ENCODE measurements at places on chromosomes 4 and X.

- peak; percentile 70 for DNase-seq
Measured at GRCh38 chr4:122827258-122827878, 737 bp downstream of the FGF2 start.

GRCh38 chrX:97332963-97333362 lies 449.3 kb downstream of the RPA4 start:
- DNase-seq: no peak

DNA sequence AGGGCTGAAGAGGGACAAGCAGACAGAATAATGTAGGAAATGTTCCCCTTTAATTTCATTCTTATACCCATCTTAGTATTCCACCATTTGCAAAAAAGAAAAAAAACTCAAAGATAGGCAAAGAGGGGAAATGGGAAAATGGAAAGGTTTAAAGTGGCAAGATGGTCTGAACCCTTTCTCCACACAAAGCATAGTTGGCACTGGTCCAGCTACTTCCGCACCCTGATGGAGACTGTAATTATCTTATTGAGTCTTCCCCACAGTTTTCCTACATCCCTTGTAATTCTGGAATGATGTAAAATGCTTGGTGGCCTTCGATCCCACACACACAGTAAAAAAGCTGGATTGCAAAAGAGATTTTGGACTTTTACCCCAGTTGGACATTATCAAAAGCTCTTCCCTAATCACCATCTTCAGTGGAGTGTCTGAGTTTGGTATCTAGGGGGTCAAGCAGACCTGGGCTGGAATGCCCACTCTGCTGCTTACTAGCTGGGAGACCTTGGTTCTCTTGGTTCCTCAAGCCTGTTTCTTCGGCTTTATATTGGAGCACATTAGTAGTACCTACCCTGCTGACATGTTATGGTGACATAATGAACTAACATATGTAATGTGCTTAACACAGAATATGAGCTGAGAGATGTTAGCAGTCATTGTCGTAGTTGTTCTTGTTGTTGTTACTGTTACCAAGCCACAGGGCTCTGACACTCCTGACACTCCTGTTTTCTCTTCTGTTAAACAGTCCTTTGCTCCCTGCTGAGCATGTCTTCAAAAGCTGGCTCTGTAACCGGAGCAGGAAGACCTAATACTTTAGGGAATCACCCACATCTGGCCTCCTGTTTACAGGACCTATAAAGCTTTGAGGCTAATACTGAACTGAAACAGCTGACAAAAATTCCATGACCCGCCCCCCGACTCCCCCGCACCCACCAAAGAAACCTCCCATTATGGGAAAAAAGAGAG lies 4.7 kb downstream of the SRPX2 start:
- DNase-seq: no peak

DNA sequence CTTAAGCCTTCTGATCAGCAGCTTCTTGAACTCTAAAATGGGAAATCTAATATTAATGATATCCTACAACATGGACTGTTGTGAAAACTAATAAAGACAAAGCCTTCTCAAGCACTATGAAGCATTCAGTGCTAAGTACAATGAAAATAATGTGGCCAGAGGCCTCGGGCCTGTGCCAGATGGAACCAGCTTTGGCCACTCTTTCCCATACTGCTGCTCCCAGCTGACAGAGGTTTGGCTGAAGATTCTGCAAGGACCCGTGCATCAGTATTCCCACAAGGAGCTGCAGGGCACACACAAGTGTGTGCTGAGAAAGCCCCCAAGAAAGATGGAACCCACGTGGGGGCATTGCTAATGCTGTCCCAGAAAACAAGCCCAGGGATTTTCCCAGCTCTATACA lies 60.5 kb upstream of the RPL34 start:
- DNase-seq: no peak

DNA sequence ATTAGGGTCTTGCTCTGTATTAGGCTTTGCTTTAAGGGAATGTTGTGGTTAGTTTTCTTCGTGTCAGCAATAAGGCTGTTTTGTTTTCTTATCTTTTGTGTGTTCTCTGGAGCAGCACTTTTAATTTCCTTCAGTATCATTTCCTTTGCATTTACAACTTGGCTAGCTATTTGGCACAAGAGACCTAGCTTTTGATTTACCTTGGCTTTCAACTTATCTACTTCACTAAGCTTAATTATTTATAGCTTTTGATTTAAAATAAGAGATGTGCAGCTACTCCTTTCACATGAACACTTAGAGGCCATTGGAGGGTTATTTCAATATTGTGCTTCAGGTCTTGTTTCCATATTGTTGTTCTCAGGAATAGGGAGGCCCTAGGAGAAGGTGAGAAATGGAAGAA lies 68.2 kb downstream of the FAT4 start:
- DNase-seq: no peak

GRCh38 chrX:117610806-117611205 lies 505.8 kb downstream of the KLHL13 start:
- DNase-seq: no peak

- no peak for DNase-seq
Measured at GRCh38 chr4:1174941-1175634, 2.7 kb upstream of the SPON2 start.

DNA sequence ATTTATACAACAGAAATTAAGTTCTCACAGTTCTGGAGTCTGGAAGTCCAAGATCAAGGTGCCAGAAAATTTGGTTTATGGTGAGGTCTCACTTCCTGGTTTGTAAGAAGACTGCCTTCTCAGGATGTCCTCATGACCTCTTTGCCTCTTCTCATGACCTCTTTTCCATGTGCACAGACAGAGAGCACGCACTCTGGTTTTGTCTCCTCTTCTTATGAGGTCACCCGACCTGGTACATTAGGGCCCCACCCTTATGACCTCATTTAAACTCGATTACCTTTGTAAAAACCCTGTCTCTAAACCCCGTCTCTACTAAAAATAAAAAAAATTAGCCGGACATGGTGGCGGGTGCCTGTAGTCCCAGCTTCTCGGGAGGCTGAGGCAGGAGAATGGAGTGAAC lies 155.9 kb downstream of the KIT start:
- DNase-seq: no peak

DNA sequence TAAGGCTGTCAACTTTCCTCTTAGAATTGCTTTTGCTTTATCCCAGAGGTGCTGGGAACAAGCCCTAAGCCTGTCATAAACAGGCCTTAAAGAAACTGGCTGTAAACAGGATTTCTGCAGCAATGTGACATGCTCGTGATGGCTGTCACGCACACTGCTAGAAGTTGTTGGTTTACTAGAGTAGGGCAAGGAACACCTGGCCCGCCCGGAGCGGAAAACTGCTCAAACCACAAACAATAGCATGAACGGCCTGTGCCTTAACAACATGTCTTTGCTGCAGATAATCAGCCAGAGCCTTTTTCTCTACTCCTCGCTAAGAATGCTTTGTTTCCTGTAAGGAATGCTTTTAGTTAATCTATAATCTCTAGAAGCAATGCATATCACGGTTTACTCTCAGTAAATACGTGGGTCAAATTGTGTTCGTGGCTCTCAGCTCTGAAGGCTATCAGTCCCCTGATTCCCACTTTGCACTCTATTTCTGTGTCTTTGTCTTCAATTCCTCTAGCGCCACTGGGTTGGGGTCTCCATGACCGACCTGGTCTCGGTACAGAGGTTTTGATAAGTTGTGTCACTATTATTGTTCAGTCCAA lies 318.3 kb downstream of the GLUD2 start:
- DNase-seq: no peak

DNA sequence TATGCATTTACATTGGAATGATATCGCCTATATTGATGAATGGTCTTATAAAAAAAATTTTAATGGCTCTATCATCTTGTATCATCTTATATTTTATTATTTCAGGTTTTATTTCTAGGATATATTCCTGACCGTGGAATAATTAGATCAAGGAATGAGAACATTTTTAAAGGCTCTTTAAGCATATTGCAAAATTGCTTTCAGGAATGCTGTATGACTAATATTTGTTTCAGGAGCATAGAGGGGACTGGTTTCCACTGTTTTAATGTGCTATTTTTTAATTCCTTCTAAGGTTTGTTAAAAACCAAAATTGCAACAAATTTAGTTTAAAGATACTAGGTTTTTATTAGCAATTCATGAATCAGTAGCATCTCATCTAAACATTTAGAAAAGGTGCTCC lies 120.2 kb downstream of the BMPR1B start:
- DNase-seq: no peak

DNA sequence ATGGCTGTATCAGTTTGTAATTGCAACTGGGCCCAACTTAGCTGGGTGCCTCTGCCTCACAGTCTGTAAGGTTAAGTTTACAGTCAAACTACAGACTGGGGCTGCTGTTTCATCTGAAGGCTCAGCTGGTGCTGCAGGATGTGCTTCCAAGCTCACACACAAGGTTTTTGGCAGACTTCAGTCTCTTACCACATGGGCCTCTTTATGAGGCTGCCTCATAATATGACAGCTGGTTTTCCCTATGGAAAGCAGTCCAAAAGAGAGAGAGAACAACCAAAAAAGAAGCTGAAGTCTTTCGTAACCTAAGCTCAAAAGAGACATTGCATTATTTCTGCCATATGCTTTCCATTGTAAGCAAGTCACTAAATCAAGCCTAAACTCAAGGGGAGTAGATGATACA lies 271.7 kb downstream of the DCTD start:
- DNase-seq: no peak

DNA sequence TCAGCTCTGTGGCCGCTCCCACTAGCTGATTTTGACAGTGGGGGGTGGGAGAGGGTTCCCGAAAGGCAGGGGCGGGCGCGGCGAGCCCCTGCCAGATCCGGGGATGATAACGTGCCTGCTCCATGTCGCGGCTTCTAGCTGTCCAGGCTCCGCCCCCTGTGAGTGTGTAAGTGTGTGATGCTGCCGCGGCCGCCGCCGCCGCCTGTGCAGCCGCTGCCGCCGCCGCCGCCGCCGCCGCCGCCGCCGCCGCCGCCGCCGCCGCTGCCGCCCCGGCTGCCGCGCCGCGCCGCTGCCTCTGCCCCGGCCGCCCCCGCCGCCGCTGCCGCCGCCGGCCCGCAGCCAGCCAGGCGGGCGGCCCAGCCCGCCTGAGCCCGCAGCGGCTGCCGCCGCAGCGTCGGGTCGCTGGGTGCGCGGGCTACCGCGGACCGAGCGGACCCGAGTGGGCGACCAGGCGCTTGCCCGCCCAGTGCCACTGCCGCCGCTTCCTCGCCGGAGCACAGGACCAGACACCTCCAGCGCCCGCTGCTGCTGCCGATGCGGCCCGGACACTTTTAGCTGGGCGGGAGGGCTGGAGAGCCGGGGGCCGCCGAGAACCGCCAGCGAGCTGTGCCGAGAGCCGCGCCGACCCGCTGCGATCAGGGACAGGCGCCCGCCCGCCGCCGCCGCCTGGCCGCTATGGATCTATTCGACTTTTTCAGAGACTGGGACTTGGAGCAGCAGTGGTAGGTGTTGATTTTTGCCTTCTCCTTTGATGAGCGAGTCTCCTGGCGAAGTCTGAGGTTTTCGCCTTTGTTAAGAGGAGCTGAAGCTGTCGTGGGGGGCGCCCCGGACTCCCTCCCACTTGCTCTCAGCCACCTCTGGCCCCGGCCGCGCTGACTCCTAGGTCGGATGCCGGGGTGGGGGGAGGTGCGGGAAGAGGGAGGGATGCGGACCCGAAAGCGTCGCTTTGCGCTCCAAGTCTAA lies at the start of gene AFF2:
TSS of gene AFF2 (plus strand) at position 195 of the 963 bp plus-strand sequence. CDS start at position 676, 481 bp downstream.
- DNase-seq: no peak

GRCh38 chrX:52585892-52586291 lies 68.8 kb downstream of the SSX7 start:
- no peak for DNase-seq

DNA sequence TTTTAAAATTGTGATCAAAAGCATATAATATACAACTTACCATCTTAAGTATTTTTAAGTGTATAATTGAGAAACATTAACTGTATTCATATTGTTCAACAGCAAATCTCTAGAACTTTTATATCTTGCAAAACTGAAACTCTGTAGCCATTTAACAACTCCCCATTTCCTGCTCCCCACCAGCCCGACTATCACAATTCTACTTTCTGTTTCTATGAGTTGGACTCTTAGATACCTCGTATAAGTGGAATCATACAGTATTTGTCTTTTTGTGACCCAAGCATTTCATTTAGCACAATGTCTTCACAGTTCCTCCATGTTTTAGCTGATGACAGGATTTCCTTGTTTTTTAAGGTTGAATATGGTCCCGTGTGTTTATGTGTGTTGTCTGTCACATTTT lies 106.0 kb downstream of the LRBA start:
- no peak for DNase-seq

- DNase-seq: no peak
Measured at GRCh38 chr4:176207839-176208238, 12.5 kb upstream of the SPATA4 start.

GRCh38 chr4:125832161-125832560 lies 517.4 kb downstream of the FAT4 start:
- no peak for DNase-seq

DNA sequence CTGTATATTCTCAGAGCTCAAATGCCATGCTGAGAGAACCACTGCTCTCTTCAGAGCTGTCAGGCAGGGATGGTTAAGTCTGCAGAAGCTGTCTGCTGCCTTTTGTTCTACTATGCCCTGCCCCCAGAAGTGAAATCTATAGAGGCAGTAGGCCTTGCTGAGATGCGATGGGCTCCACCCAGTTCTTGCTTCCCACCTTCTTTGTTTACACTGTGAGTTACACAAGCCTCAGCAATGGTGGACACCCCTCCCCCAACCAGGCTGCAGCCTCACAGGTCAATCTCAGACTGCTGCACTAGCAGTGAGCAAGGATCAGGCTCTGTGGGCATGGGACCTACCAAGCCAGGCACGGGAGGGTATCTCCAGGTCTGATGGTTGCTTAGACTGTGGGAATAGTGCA lies 271.6 kb downstream of the CENPC start:
- no peak for DNase-seq

- no peak for DNase-seq
Measured at GRCh38 chr4:37130465-37130864, 114.1 kb upstream of the NWD2 start.

DNA sequence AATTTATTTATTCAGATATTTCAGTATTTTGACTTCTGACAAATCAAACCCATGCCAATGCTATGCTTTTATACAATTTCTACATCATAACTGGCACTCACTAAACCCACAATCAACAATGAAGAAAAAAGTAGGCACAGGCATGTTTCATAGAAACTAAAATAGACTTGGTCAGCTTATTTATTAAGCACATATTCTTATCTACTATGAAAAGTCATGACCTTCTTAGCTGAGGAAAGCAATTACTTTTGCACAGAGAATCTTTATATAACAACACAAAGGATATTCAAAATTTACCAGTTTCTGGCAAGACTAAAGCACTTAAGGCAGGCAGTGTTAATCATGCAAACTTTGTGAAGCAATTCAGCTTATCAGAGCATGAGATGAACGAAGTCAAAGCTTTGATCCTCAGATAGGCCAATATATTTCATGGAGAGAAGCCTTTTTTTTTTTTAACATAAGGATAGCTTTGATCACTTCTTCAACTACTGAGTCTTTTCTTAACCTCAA lies 490.6 kb downstream of the INPP4B start:
- no peak for DNase-seq

DNA sequence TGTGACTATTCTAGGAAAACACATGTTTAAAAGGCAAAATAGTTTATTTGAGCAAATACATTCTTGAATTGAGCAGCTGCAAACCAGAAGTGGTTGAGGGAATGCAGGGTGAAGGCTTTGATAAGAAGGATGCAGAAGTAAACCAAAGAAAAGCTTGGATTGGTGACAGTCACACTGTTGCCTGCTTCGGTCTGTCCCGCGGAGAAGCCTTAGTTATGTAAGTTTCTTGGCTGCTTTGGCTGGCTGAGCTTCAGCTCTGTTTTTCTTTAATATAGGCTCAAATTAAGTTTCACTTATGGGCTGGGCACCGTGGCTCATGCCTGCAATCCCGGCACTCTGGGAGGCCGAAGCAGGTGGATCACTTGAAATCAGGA lies 67.6 kb downstream of the FAM53A start:
- DNase-seq: no peak

- DNase-seq: no peak
Measured at GRCh38 chr4:53716011-53716410, 124.7 kb upstream of the LNX1 start.

GRCh38 chrX:71636438-71637252 lies 18.3 kb upstream of the CXCR3 start:
- DNase-seq: no peak
